ENCODE measurements at places on chromosomes 13 and 19. TPM values are rescaled to one million over a fixed set of nuclear protein-coding genes. Genes with fewer than 3 reads are reported as not detected.
A peak's percentile ranks its signal among the peaks of the same experiment; 100 is the strongest.

- no peak for DNase-seq
Measured at GRCh38 chr13:64910096-64910495, 2320.0 kb downstream of the PCDH9 start.

The ZNF570 gene
- 5.3 TPM for total RNA-seq

DNA sequence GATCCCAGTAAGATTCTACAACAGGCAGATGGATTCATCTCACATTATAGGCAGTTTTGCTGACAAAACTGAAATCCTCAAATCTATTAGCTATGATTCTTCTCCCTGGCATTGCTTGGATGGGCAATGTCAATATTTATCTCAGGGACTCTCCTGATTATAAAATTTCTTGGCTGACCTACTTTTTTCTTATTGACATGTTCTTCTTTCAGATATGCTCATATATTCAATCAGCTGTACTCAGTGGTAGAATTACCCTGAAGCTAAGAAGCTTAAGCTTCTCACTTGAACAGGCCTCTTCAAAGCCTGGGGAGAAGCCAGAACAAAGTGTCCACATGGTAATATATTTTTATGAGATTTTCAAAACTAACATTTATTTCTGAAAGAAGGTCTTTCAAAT lies 513.6 kb downstream of the PCDH9 start:
- DNase-seq: no peak

DNA sequence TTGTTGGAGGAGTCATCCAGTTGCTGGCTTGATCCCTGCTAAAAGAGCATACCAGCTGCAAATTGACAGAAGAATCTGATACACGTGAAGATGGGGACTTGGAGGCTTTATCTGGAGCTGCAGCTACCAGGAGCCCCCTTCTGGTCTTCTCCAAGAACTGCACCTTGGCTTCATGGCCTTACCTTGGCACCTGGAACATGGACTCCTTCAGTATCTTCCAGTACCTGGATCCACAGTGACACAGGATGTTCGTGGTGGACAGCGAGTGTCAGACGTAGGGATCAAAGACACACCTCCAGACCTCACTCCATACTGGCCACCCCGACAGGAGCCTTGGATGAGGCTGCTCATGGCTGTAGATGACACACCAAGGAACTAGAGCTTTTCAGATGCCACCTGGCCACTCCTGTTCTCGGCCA lies 9.9 kb upstream of the ACSBG2 start:
- peak; percentile 75 for DNase-seq

DNA sequence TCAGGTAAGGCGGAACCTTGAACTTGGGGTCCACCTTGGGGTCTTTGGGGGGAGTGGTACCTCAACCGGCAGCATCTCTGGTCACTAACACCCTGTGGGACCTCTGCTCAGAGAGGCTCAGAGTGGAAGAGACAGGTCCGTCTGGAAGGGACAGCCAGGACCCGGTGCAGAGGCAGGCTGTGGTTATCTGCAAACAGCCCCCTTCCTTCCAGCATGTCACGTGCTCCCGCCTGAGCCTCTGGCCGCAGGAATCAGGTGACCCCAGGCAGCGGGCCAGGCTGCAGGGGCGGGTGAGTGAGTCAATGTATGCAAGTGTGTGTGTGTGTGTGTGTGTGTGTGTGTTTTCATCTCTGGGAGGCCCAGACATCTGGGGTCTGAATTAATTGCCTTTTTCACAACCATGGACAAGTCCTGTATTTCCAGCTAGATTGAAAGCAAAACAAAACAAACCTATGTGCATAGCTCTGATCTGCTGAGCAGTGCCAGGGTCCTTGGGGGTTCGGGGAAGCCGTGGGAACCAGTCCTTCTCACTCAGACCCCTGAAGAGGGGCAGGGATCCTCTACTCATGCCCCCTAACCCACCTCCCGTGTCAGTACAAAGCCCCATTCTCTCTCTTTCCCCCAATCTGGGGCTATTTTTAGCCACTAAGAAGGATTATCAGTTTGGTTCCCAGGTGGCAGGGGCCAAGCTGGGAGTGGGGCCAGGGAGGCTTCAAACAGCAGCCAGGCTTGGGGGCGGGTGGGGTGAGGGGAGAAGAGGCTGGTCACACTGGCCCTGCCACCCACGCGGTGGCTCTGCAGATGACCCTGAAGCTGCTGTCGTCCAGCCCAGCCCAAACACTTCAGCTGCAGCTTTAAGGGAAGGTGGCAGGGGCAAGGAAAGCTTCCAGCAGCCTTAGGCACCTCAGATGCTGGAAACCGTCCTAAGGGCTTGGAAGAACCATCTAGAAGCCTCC lies 31.4 kb downstream of the CERS4 start:
- peak; percentile 82 for DNase-seq

GRCh38 chr13:23644527-23645138 lies 74.4 kb downstream of the TNFRSF19 start:
- no peak for DNase-seq

DNA sequence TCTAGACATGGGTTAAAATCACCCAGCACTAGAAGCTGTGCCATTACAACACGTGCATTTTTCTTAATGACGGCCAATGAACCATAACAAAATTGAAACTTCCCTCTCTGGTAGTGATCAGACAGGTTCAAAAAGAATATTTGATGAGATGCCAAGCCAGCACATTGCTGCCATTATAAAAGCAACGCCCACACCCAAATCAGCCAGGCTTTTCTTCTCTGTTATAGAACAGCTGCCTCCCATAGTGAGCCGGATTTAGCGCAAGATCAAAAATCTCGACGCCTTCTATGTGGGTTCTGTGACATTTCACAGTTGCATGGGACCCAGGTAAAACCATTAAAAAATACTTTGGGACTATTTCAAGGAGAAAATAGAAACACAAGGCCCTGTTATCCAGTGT lies 1158.0 kb downstream of the EFNB2 start:
- DNase-seq: no peak
